Cerebellum (tissue), 4 donors: ENCODE measurements at places on chromosomes 2 and 18. TPM values are rescaled to one million over a fixed set of nuclear protein-coding genes. Genes with fewer than 3 reads are reported as not detected.

RAD51AP2 gene
- total RNA-seq = 0.54 TPM

TTN gene
- total RNA-seq = 4.3 TPM

DSC3 gene
- 0.36 TPM for total RNA-seq

PGAP1 gene
- total RNA-seq = 136 TPM

SFXN5 gene
- 23.7 TPM for total RNA-seq

KANSL1L gene
- 87.2 TPM for total RNA-seq

NTSR2 gene
- total RNA-seq = 1.7 TPM

GREB1 gene
- total RNA-seq = 34.0 TPM

AMER3 gene
- total RNA-seq = 25.7 TPM

DNER gene
- 167 TPM for total RNA-seq

SERPINB3 gene
- total RNA-seq = not detected

HRH4 gene
- total RNA-seq = 0.18 TPM

RGPD3 gene
- 0.82 TPM for total RNA-seq

CENPA gene
- total RNA-seq = 4.6 TPM

FSHR gene
- total RNA-seq = not detected

ARMC9 gene
- 27.7 TPM for total RNA-seq

FHOD3 gene
- total RNA-seq = 38.0 TPM

ID2 gene
- 371 TPM for total RNA-seq

ARL4C gene
- total RNA-seq = 17.5 TPM

TET3 gene
- 22.0 TPM for total RNA-seq

SCN3A gene
- 139 TPM for total RNA-seq

DNAH7 gene
- total RNA-seq = 12.1 TPM

COL6A3 gene
- 59.6 TPM for total RNA-seq

GATA6 gene
- 0.54 TPM for total RNA-seq

UGT1A9 gene
- not detected for total RNA-seq

PLB1 gene
- 4.3 TPM for total RNA-seq

ZRANB3 gene
- total RNA-seq = 17.3 TPM

CETN1 gene
- not detected for total RNA-seq

GCG gene
- total RNA-seq = not detected

POTEI gene
- 0.27 TPM for total RNA-seq

CACNB4 gene
- 75.6 TPM for total RNA-seq

VIL1 gene
- total RNA-seq = 0.73 TPM

HOXD12 gene
- total RNA-seq = not detected

MERTK gene
- total RNA-seq = 6.4 TPM

RMND5A gene
- total RNA-seq = 45.8 TPM

STPG4 gene
- total RNA-seq = 1.00 TPM

GPD2 gene
- total RNA-seq = 62.2 TPM

ANKRD62 gene
- total RNA-seq = 0.18 TPM

APOB gene
- 1.1 TPM for total RNA-seq

ATIC gene
- total RNA-seq = 21.1 TPM

KCNJ3 gene
- total RNA-seq = 16.2 TPM

LYG2 gene
- not detected for total RNA-seq

UGT1A10 gene
- total RNA-seq = not detected

DSG4 gene
- total RNA-seq = not detected

DCDC2C gene
- not detected for total RNA-seq

TSPYL6 gene
- 0.18 TPM for total RNA-seq

KRTCAP3 gene
- not detected for total RNA-seq

GKN2 gene
- not detected for total RNA-seq

EGR4 gene
- total RNA-seq = 0.09 TPM

KLHL29 gene
- total RNA-seq = 34.0 TPM

TBC1D8 gene
- total RNA-seq = 12.8 TPM

FABP1 gene
- total RNA-seq = 1.1 TPM
